ENCODE measurements at places on chromosomes 2 and 18. TPM values are rescaled to one million over a fixed set of nuclear protein-coding genes. Genes with fewer than 3 reads are reported as not detected.
A peak's percentile ranks its signal among the peaks of the same experiment; 100 is the strongest.

GRCh38 chr18:73264562-73264921 is 396.8 kb upstream of the NETO1 start:
- DNase-seq: no peak

- DNase-seq: no peak
Observed at GRCh38 chr18:42707080-42707479, 408.4 kb downstream of the RIT2 start.

DNA sequence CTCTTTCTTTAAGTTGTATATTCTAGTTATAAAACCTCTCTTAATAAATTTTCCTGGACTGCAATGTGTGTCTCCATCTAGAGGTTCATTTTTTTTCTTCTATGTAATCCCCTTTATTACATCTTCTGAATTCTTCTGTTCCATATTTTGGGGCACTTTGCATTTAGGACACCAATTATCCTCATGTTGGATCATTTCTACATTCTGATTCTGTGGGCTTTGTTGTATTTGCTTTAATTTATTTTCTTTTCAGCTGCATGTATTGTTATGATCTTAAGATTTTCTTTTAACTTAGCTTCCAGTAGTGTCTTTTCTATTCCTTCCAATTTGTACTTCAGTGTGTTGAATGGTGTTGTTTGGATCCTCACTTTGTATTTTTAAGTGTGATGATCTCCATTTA is 5.2 kb upstream of the SKA1 start:
- DNase-seq: no peak

DNA sequence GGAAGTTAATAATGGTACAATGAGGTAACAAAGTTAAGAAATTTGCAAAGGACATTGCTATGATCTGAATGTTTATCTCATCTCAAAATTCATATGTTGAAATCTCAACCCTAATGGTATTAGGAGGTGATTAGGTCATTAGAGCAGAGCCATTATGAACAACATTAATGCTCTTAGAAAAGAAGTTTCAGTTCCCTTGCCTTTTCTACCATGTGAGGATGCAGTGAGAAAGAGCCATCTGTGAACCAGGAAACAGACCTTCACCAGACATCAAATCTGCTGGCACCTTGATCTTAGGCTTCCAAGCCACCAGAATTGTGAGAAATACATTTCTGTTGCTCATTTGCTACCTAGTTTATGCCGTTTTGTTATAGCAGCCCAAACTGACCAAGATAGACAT is 757.6 kb downstream of the NR4A2 start:
- no peak for DNase-seq

GRCh38 chr2:224909885-224910573 is 132.2 kb downstream of the DOCK10 start:
- DNase-seq: peak; percentile 94

- peak; percentile 48 for DNase-seq
Observed at GRCh38 chr2:85413592-85414420, 3.6 kb upstream of the CAPG start.

- no peak for DNase-seq
Observed at GRCh38 chr2:5544205-5544786, 147.9 kb upstream of the SOX11 start.

GRCh38 chr18:74526488-74526887 is 7.8 kb upstream of the CNDP1 start:
- no peak for DNase-seq

- DNase-seq: no peak
Observed at GRCh38 chr2:240362216-240362755, 73.2 kb upstream of the GPC1 start.

- DNase-seq: no peak
Observed at GRCh38 chr2:60445684-60446179, 107.7 kb downstream of the BCL11A start.

The SERPINB3 gene
- total RNA-seq: not detected

The NT5DC4 gene
- total RNA-seq: not detected

The DNAJC5G gene
- total RNA-seq: not detected

The OSR1 gene
- not detected for total RNA-seq
